ENCODE measurements at places on chromosomes 7 and 10.

DNA sequence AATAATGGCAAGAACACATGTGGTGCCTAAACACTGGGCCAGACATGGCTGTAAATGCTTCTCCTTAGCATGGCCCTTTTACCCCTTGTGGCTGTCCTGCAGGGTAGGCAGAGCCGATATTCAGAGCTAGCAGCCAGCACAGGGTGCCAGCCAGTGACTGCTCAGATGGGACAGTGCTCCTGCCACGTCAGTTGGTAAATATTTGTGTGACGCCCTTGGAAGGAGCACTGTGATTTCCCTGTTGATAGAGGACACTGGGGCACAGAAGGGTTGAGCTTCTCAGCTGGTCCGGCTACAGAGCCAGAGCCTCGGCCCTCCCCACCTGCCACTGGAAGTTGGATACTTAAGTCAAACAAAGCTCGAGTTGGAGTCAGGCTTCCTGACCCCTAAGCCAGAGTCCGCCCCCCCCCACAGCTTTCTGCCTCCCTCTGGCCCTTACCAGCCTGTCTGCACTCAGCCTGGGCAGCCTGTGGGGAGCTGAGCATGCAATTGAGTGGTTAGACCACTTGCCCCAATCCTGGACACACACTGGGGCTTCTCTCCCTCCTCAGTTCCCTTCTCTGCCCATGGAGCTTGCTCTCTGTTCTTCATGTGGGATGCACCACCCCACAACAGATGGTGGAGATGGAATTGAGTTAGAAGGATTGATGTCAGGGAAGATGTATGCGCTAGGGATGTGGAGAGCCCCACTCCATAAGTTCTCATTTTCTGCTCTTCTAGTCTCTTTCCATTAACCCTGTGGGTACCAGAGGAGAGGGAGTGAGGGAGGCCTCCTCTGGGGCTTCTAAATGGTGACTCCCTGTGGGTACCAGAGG, 350.8 kb downstream of the PLXNA4 start:
- no peak for DNase-seq

- no peak for DNase-seq
Measured at GRCh38 chr10:123318516-123318915, 164.3 kb downstream of the BUB3 start.

DNA sequence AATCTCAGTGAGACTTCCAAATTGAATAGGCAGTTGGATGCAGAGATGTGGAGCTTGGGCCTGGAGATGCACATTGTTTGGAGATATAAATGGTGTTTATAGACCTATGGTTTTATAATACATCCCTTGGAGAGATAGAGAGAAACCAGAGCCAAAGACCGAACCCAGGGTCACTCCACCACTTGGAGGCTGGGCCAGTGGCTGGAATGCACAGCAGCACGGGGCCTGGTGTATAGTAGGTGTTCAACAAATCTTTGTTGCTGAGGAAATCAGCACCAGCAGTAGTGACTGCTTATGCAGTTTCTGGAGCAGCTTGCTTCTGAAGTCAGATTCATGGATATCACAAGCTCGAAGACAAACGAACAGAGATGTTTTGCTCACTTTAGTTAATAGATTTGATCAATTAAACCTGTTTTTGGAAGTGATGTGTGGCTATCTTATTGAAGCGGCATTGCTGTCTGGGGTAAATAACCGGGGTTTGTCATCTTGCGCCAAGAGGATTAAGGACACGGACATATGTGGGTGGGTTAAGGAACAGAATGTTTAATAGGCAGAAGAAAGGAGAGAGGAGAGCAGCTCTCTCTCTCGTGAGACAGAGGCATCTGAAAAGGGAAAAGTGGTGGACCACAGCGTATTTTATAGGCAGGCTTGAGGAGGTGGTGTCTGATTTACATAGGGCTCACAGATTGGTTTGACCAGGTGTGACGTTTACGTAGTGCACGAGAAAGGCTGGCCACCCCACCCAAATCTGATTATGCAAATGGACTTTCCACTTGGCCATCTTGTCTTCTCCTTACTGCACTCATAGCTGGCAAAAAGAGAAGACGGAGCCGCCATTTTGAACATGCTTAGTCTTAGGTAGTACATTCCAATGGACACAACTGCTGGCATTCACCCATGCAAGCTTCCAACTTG, 11.1 kb downstream of the RBP4 start:
- DNase-seq, result no peak

DNA sequence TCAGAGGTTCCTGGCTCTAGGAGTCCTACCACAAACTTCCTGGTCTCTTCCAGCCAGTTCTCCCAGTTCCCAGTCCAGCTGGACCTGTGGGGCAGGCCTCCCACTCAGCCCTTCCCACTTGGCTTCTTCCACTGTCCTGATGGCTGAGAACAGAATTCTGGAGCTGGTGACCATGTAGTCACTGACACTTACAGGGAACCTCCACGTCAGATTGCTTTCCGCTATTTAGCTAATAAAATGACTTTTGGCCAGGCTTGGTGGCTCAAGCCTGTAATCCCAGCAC, 63.5 kb upstream of the ZRANB1 start:
- DNase-seq, result no peak

- no peak for DNase-seq
Measured at GRCh38 chr7:116691664-116692063, 19.7 kb downstream of the MET start.

DNA sequence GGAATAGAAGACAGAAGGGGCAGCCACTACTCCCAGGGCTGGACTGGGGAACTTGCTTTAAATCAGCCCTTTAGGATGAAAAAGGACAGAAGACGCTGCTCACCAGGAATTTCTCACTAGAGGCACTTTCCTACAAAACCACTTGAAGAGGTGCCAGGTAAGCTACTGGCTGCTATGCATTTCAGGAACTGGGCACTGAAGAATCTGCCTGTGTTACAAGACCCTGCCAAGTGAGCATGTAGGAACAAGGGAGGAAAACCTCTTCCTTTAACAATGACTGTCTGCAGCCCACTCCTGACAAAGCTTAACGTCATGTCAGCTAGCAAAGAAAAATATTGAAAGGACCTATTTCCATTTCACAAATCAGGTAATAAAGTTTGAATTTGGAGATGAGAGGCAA, 5.8 kb upstream of the AGMO start:
- DNase-seq, result no peak

DNA sequence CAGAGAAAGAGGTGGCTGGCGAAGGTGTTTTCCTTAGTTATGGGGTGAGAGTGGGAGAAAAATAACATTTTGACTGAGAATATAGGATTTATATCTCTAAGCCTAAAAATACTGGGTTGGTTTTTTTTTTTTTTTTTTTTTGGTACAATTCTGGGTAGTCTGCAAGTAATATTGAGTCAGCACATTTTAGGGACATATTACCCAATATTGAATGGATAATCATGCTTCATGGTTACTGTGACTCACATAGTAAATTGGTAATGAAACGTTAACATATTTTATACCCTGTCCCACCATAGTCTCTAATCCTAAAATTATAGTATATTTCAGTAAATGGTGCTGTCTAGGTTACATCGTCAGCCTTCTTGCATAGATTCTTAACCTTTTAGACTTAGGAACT, 91.4 kb downstream of the TPST1 start:
- DNase-seq, result no peak

GRCh38 chr7:134712196-134712595, 65.5 kb downstream of the BPGM start:
- DNase-seq, result no peak

- no peak for DNase-seq
Measured at GRCh38 chr7:149050941-149051340, 22.6 kb upstream of the PDIA4 start.

DNA sequence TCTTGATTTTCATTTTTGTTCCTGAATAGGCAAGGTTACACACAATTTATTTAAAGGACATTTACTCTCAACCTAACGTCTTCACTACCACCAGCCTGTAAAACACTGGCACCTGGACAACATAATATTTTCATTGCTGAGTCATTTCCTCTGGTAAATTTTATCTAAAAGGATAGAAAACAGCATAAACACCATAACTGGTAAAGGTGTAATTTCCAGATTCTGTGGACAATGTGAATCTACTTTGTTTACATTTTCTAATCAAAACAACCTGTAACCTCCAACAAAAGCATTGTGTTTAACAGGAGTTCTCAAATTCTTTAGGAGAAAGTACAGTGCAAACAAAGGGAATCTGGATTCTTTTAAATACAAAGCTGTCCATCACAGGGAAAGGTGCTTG, 472.0 kb upstream of the AKR1E2 start:
- no peak for DNase-seq

- peak; percentile 58 for DNase-seq
Measured at GRCh38 chr7:73557397-73558257, at the start of gene BCL7B. Gene BCL7B (minus strand): TSS chr7:73557690. CDS start chr7:73557578, 112 bp downstream.

GRCh38 chr10:30215141-30215540, 133.9 kb downstream of the MTPAP start:
- no peak for DNase-seq

GRCh38 chr7:112081778-112082177, 124.4 kb downstream of the DOCK4 start:
- DNase-seq, result no peak

DNA sequence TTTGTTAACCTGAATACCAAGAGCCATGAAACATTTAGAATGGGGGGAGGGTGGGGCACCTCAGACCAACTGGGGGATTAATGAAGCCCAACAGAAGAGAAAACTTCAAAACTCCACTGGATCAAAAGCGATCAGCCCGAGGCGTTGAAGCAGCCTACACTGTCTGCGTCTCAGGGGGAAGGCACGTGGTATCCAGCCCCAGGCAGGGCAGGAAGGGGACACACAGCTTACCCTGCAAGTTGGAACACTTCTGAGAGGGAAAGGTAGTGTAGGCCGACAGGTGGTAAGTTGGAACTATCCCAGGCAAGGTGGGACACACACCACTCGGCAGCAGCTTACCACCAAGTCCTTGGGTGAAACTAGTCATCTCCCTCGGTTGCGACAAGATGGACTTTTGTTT, 102.9 kb downstream of the TAX1BP1 start:
- no peak for DNase-seq

GRCh38 chr7:73358590-73359275, 30.8 kb downstream of the FKBP6 start:
- DNase-seq, result no peak

DNA sequence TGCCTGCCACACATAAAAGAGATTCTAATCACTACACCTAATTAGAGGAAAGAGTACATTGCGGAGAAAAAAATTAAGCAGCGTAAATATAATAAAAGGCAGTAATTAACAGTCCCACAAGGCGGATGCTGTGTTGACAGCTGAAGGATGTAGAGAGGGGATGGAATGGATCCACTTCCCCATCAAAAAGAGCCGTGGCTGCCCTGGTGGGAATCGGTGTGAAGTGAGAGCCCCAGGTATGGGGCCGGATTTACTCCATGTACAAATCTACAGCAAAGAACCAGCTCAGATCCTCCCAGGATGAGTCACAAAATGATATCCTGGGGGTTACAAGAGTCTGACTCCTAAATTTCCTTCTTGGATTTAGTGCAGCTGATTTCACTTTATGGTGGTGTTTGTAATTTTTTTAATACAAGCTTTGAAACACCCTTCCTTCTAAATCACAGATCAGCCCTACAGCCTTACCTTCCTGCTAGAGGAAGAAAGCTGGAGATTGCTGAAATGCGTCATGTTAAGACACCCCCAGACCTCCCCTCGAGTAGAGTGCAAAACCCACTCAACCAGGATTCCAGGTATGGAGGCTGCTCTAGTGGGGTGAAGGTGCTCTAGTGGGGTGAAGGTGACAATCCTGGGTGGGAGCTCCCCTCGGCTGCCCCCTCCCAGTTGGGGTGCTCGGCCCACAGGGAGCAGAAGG, 398.4 kb downstream of the PLXNA4 start:
- DNase-seq, result no peak

DNA sequence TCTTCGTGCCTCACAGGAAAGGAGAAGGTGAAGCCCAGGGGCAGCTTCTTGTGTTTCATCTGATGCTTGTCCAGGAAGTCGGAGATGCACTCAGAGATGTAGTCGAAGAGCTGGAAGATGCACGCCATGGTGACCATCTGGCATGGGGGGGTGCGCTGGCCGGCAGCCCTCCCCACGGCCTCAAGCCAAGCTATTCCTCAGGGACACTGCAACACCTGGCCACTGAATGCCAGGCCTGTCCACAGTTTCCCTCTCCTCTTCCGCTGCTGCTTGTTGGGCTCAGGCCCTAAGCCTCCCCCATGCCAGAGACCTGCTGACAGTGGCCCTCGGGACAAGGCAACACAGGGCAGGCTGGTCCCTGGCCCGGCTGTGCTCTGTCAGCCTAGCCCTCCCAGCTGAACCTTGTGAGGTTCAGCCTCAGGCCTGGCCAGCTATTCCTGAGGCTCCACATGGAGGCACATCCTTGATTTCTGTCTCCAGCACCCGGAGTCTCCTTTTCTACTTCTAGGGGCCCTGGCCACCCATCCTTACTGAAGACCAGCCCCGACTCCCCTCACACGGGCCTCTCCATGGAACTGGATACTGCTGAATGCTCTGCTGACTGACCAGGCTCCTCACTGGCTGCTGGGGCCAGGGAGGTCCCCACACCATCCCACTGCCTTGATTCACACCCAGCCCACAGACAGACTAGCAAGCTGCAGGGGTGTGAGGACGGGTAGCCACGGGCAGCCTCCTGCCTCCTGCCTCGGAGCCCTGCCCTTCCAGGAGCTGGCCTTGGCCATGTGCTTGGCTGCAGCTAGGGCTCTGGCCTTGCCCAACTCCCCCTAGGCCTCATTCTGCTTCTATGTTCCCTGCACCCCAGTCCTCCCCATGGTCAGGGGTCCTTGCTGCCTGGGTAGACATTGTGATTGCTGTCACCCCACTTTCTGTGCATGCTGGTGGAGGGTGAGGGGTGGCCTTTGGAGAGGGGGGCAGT, 10.1 kb upstream of the MYL7 start:
- DNase-seq, result no peak

DNA sequence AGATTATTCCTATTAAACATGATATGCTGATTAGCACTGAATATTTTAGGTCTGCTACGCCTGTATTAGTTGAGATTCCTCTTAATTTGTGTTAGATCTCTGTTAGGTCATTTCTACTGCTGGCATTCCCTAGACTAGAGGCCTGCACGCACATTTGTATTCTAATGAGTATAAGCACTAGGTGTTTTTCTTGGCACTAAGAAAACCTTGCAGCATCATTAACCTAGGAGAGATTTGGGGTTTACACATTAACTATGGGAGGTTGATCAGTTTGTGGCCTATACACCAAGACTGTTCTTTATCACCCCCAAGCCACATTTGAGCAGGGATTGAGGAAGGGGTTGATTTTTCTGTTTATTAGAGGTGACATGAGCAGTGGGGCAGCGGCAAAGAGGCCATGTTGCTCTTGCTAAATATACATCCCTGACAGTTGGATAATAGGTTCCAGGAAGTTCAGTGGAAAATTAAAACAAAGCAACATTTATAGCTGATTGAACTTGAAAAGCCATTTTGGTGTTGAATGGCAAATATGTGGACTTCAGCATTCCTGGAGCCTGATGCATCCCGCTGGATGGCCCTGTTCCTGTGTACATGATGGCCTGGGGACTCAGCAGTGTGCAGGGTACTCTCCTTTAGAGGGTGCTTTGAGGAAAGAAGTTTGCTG, 65.2 kb downstream of the GBF1 start:
- DNase-seq, result no peak

GRCh38 chr10:4825868-4826791, at the start of gene AKR1E2:
Gene AKR1E2 (plus strand): TSS chr10:4826207. CDS start chr10:4826325, 118 bp downstream.
- peak; percentile 78 for DNase-seq

GRCh38 chr7:117411539-117411938, 15.8 kb downstream of the ASZ1 start:
- no peak for DNase-seq

Data from stimulated activated CD4-positive, alpha-beta T cell treated with anti-CD3 and anti-CD28 coated beads, Interleukin-2, amount 100 ng/mL, for 4 hours (primary cell).